ENCODE measurements at places on chromosomes 3 and 15. TPM values are rescaled to one million over a fixed set of nuclear protein-coding genes. Genes with fewer than 3 reads are reported as not detected.

GRCh38 chr15:42220216-42220615 lies 12.1 kb upstream of the VPS39 start:
- no peak overlapping the region for H3K4me3 ChIP-seq
- H3K4me1 ChIP-seq, result no peaks in the 10 kb centered on the region
- H3K27me3 ChIP-seq, result no peaks in the 10 kb centered on the region
- peaks cover 87% of the 10 kb centered on the region for H3K36me3 ChIP-seq
- DNase-seq, result no peak

- H3K4me3 ChIP-seq, result no peak overlapping the region
- no peak overlapping the region for H3K27ac ChIP-seq
- no peaks in the 10 kb centered on the region for H3K36me3 ChIP-seq
- H3K27me3 ChIP-seq, result no peaks in the 10 kb centered on the region
These were observed 74.3 kb downstream of the TJP1 start for GRCh38 chr15:29747837-29748417.

DNA sequence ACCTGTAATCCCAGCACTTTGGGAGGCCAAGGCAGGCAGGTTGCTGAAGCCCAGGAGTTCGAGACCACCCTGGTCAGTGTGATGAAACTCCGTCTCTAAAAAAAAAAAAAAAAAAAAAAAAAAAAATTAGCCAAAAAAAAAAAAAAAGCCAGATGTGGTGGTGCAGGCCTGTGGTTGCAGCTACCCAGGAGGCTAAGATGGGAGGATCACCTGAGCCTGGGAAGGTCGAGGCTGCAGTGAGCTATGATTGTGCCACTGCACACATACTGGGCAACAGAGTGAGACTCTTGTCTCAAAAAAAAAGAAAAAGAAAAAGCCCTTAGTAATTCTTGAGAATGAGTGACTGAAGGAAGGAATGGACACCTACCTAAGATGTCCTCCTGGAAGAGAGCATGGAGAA lies 105.1 kb downstream of the VGLL4 start:
- no peak overlapping the region for H3K4me3 ChIP-seq
- H3K27ac ChIP-seq, result no peak overlapping the region
- H3K27me3 ChIP-seq, result no peaks in the 10 kb centered on the region
- no peak for DNase-seq
- H3K36me3 ChIP-seq, result no peaks in the 10 kb centered on the region
- H3K4me1 ChIP-seq, result no peaks in the 10 kb centered on the region

DNA sequence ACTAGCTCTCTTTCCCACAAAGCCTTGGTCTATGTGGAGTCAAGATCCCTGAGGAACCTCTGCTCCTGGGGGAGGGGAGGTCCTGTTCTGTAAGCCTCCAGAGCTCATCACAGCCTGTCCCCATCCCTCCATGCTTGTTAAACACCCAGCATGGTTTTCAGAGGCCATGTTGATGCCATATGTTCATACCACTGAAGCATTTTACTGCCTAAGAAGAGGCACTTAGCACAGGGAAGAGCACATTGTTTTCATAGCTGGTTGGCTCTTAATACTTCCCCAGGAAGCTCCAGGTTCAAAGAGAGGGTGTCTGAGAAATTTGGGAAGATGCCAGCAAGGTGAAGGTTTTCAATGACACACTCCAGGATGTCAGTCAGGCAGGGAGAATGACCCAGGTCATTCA lies 25.6 kb downstream of the CPNE4 start:
- H3K4me1 ChIP-seq, result no peaks in the 10 kb centered on the region
- no peak for DNase-seq
- H3K27me3 ChIP-seq, result no peaks in the 10 kb centered on the region
- H3K27ac ChIP-seq, result no peak overlapping the region
- no peaks in the 10 kb centered on the region for H3K36me3 ChIP-seq

DNA sequence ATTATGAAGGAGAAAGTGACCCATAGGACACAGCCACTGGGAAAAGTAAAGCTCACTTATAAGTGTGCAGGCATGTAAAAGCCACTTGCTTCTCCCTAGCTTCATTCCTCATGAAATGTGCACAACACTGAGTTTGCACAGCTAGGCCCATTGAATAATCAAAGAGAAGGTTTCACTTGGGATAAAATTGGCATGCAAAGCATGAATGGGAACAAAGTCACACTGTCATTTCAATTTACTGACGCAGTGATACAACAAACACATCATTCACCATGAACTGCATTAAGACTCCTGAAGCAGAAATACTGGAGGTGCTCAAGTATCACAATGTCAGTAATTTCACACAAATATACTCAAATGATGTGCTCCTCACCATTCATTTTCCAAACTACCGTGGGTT lies 61.1 kb downstream of the KCNMB2 start:
- H3K4me3 ChIP-seq, result no peak overlapping the region
- H3K27me3 ChIP-seq, result no peaks in the 10 kb centered on the region
- H3K4me1 ChIP-seq, result no peaks in the 10 kb centered on the region
- no peak overlapping the region for H3K27ac ChIP-seq
- no peaks in the 10 kb centered on the region for H3K36me3 ChIP-seq

DNA sequence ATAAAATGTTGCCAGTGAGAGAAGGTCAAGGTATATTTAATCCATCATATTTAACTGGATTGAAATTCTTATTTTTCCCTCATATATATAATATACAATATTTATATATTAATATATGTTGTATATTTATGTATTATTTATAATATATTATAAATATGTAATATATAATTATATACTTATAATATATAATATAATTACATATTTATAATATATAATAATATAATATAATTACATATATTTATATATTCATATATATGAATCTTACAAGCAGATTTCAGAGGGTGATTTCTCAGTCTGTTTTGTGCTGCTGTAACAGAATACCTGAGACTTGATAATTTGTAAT lies 52.7 kb upstream of the TLE3 start:
- H3K27me3 ChIP-seq, result no peaks in the 10 kb centered on the region
- H3K27ac ChIP-seq, result no peak overlapping the region
- DNase-seq, result no peak

GRCh38 chr3:61724183-61724582 lies 162.8 kb downstream of the PTPRG start:
- no peaks in the 10 kb centered on the region for H3K27me3 ChIP-seq
- H3K4me3 ChIP-seq, result no peak overlapping the region
- H3K27ac ChIP-seq, result no peak overlapping the region
- DNase-seq, result no peak

DNA sequence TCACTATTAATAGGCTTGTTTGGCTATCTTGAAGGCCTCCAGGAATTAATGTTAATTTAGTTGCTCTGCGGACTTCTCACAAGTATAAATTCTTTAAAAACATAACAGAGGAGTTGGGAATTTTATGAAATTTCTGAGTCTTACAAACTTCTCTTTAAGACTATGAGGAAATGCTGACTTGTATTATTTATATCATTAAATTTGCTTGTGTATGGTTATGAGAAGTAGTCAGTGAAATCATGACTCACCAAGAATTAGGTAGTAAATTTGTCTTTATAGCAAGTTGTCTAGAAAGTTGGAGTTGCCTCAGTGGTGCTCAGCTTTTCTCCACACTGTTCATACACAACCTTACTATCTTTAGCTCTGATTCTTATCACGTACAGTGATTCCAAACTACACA lies 26.5 kb downstream of the PHLDB2 start:
- no peaks in the 10 kb centered on the region for H3K27me3 ChIP-seq
- H3K4me1 ChIP-seq, result no peaks in the 10 kb centered on the region
- H3K4me3 ChIP-seq, result no peak overlapping the region
- no peak for DNase-seq

GRCh38 chr3:23041918-23042696 lies 161.0 kb upstream of the UBE2E2 start:
- H3K4me3 ChIP-seq, result no peak overlapping the region
- peak overlapping the region; percentile 9 for H3K27ac ChIP-seq
- peaks cover 31% of the 10 kb centered on the region for H3K4me1 ChIP-seq

DNA sequence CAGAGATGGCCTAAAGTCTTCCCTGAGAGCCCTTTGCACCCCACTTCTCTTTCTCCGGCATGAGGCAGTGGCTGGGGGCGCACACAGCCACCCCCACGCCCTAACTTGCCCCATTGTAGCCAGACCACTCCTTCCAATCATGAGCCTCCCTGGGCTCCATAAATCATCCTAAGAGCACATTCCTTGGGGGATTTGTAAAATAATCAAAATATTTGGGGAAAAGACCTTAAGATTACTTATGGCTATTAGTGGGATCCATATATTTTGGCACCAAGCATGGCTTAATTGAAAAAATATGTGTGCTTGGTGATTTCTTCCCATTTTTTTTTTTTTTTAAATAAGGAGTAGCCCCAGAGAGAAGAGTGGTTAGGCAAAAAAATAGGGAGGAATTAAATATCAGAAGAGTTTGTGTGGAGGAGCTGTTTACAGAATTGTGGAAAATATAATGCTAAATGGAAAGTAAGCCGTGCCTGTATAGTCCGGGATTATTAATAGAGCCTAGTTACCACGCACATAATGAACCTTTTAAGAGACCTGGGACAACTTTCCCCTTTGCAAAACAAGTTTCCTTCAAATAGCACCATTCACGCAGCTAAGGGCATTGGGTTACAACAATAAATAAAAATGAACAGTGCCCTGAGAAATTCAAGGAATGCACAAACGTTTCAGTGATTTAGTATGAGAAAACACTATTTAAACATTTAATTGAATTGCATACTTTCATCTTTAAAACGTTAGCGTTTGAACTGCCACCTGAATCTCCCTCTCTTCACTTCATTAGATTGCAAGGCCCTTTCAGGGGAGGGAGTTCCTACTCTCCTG lies 46.1 kb downstream of the SMAD6 start:
- no peaks in the 10 kb centered on the region for H3K36me3 ChIP-seq
- peaks cover 69% of the 10 kb centered on the region for H3K4me1 ChIP-seq
- no peak for DNase-seq
- H3K27me3 ChIP-seq, result no peaks in the 10 kb centered on the region
- no peak overlapping the region for H3K4me3 ChIP-seq
- no peak overlapping the region for H3K27ac ChIP-seq

GRCh38 chr3:42706721-42707619 lies 4.4 kb upstream of the HHATL start:
- no peaks in the 10 kb centered on the region for H3K4me1 ChIP-seq
- no peak overlapping the region for H3K4me3 ChIP-seq
- peak; percentile 47 for DNase-seq
- no peaks in the 10 kb centered on the region for H3K36me3 ChIP-seq

GRCh38 chr15:53165988-53166683 lies 376.0 kb upstream of the ONECUT1 start:
- H3K27me3 ChIP-seq, result no peaks in the 10 kb centered on the region
- H3K4me1 ChIP-seq, result no peaks in the 10 kb centered on the region
- H3K27ac ChIP-seq, result no peak overlapping the region

- H3K36me3 ChIP-seq, result no peaks in the 10 kb centered on the region
- no peaks in the 10 kb centered on the region for H3K4me1 ChIP-seq
- no peak overlapping the region for H3K4me3 ChIP-seq
- no peak for DNase-seq
- no peaks in the 10 kb centered on the region for H3K27me3 ChIP-seq
These were observed 37.7 kb downstream of the ZDHHC23 start for GRCh38 chr3:113985541-113985940.

Gene TGM4
- not detected for total RNA-seq

Gene SERINC4
- total RNA-seq, result not detected

Gene NANOGP8
- total RNA-seq, result not detected

Gene C3orf22
- not detected for total RNA-seq

Gene TMEM115
- total RNA-seq, result 40.1 TPM

Gene CTNNB1
- 305 TPM for total RNA-seq

Measured in upper lobe of right lung (tissue), 1 donor.